ENCODE measurements at places on chromosomes 12 and 14. TPM values are rescaled to one million over a fixed set of nuclear protein-coding genes. Genes with fewer than 3 reads are reported as not detected.

IL22 gene
- not detected for total RNA-seq

KERA gene
- not detected for total RNA-seq

BMP4 gene
- 3.3 TPM for total RNA-seq

CSRP2 gene
- 20.9 TPM for total RNA-seq

TMEM263 gene
- total RNA-seq: 31.8 TPM

ATF1 gene
- total RNA-seq: 33.6 TPM

ITGA7 gene
- 1.6 TPM for total RNA-seq

PZP gene
- total RNA-seq: not detected

DHRS4L2 gene
- total RNA-seq: 30.3 TPM

PLCZ1 gene
- not detected for total RNA-seq

TPH2 gene
- not detected for total RNA-seq

RBP5 gene
- not detected for total RNA-seq

GPRC5D gene
- not detected for total RNA-seq

EFS gene
- total RNA-seq: not detected

PELI2 gene
- total RNA-seq: 1.7 TPM

GARIN6 gene
- total RNA-seq: not detected

NRXN3 gene
- total RNA-seq: 1.1 TPM

CACNA2D4 gene
- not detected for total RNA-seq

COX6A1 gene
- 858 TPM for total RNA-seq

GUCY2C gene
- not detected for total RNA-seq

PPFIA2 gene
- 0.55 TPM for total RNA-seq

FAM186B gene
- 0.16 TPM for total RNA-seq

PDZRN4 gene
- total RNA-seq: not detected

GLI1 gene
- total RNA-seq: 7.7 TPM

MYF5 gene
- not detected for total RNA-seq

CEP290 gene
- total RNA-seq: 6.5 TPM

ACSM4 gene
- total RNA-seq: not detected

CLEC2B gene
- total RNA-seq: 1.4 TPM

RNU4-1 gene
- total RNA-seq: not detected

RIN3 gene
- total RNA-seq: 23.4 TPM

KLHDC1 gene
- total RNA-seq: 0.76 TPM

POU6F1 gene
- 2.5 TPM for total RNA-seq

PROX2 gene
- total RNA-seq: not detected

ACRBP gene
- 0.37 TPM for total RNA-seq

PCED1B gene
- total RNA-seq: 46.9 TPM

POTEM gene
- not detected for total RNA-seq

KRT82 gene
- total RNA-seq: not detected

VRK1 gene
- total RNA-seq: 26.3 TPM

JAG2 gene
- 13.6 TPM for total RNA-seq

SLCO1B3 gene
- total RNA-seq: 15.3 TPM

SMIM41 gene
- total RNA-seq: not detected

INHBE gene
- total RNA-seq: 0.12 TPM

TRHDE gene
- total RNA-seq: 0.09 TPM

PARP2 gene
- 23.3 TPM for total RNA-seq

RFLNA gene
- total RNA-seq: not detected

MANSC1 gene
- 4.3 TPM for total RNA-seq

NANOG gene
- total RNA-seq: not detected

XPOT gene
- total RNA-seq: 55.5 TPM

SYNDIG1L gene
- total RNA-seq: not detected

ACSS3 gene
- not detected for total RNA-seq

HHIPL1 gene
- total RNA-seq: 0.29 TPM

Measured in A549 treated with RU486 at 1 μM for 4 hours (cell line).